ENCODE measurements at places on chromosomes 16 and 17.

GRCh38 chr17:36597866-36598777, 3.3 kb upstream of the MRM1 start:
- no peak for DNase-seq

DNA sequence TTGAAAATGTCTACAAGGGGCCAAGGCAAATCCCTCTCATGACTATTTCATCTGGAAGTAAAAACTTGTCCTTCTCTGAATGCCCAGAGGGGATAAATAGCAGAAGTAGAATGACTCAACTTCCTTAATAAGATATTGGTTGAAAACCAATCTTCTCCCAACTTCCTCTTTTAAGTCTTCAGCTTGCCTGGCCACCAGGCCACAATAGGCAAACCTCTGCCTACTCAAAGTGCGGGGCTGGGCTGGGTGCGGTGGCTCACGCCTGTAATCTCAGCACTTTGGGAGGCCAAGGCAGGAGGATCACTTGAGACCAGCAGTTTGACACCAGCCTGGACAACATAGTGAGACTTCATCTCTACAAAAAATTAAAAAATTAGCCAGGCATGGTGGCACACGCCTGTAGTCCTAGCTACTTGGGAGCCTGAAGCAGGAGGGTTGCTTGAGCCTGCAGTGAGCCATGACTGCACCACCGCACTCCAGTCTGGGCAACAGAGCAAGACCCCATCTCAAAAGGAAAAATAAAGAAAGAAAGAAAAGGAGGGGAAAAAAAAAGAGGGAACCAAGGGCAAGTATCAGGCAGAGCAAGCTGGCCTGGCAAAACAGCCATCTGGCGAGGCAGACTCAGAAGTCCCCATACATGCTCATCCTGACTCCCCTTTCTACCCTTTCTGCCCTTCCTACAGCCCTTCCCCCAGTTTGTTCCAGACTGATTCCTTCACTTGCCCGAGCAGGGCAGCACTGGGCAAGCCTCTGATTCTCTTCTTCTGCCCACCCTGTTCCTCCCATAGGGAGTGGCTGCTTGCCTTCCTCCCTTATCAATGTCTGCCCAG, 20.6 kb downstream of the MAP3K14 start:
- no peak for DNase-seq

DNA sequence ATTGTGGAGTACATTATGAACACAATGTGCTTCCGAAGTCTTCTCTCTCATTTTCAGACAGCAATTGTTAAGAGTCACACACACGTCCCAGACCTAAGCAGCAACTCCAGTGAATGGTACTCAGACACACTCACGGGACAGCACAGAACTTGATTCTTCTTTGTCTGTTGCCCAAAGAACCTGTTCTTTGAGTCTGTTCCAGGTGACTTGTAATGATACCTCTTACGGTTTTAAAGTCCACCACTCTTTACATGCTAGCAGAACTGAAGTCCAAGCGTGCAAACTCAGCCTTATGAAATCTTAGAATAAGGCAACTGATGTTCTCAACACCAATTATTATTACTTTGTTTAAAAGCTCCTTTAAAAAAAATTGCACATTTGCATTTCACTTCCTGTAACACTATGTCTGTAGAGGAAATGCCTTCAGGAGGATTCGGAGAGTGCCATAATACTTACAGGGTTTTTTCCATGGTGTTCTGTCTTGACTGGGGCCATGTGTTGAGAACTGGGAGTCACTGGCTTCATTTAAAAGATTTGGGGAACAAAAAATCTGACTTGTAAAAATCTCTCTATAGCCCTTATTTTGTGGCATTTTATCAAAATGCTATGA, 48.1 kb downstream of the MARF1 start:
- no peak for DNase-seq

- no peak for DNase-seq
Measured at GRCh38 chr17:55190748-55191147, 74.0 kb upstream of the HLF start.

DNA sequence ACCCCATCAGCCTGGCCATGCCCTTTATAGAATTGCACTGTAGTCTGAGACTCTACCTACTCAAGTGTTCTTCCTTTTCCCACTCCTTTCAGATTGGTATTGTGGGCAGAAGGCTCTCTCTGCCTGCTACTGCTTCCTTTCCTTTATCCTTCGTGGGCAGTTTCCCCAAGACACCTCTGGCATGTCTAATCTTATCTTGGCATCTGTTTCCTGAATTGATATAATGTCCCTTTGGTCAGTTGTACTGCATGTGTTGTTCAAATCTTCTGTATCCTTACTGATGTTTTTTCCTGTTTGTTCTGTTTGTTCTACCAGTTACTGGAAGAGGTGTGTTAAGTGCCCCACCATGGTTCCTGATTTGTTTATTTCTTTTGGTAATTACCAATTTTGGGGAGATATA, 29.5 kb upstream of the MSI2 start:
- DNase-seq, result no peak

- DNase-seq, result peak; percentile 15
Measured at GRCh38 chr16:86044241-86044671, 145.3 kb downstream of the IRF8 start.

DNA sequence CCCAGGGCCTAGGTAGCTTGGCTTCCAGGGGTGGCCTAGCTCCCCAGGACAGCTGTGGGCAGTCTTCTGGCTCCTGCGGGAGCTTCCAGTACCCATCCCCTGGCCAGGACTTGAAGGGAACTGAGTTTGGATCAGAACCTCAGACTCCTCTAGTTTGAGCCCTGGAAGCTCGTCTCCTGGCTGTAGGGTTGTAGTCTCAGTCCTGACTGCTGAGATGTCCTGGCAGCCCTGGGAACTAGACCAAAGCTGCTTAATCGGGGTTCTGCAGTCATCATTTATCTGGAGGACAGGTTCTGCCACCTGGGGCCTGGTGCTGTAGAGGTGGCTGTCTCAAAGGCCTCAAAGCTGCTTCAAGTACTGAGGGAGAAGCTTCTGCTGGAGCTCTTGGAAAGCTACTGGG, 163.7 kb downstream of the WSCD1 start:
- no peak for DNase-seq

GRCh38 chr16:78292844-78293380, 193.5 kb downstream of the WWOX start:
- DNase-seq, result no peak

DNA sequence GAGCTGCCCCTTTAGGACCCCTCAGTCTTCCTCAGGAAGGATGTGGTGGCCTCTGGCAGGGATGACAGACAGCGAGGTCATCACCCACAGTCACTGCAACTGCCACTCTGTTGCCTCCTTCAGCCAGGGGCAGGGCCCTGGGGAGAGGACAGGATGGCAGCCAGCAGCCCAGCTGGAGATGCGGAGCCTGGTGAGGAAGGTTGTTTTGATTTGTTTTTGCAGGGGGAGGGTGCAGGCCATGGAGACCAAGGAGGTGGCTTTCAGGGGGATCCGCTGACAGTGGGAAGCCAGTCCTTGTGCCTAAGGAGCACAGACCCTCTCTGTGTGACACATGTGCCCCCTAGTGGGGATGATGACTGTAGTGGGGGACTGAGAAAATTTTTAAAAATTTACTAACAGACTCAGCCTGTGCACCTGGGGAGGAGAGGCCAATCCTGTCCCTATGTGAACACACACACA, 7.4 kb downstream of the PRCD start:
- DNase-seq, result no peak

DNA sequence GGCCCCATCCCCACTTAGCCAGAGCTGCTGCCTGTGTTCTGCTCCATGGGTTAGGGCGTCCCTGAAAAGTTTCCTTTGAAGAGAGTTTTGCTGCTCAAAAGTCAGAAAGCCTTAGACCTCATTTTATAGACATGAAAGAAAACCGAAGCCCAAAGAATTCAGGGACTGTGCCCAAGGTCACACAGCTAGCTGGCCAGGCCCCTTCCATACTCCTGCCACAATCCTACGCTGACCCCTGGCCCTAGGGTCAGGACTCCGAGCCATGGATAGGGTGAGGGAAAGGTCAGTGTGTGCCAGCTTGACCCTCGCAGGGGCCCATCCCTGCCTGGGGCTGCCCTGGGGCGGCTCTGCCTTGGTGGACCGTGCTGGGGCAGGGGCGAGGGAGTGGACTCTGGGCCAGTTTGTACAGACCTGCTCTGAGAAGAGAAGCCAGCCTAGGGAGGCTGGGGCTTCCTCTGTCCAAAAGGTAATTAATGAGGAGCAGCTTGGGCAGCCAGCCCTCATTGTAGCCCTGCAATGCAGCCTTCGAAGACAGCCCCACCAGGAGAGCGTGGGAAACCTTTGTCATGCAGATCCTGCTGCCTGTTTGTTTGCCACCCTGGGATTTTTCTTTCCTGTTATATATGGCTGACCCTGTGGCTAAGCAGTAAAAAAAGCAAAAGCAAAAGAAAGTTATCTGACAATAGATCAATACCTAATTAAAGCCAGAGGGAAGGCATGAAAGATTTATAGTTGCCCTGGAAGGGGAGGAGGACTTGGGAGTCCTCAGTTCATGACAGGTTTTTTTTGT, 37.4 kb downstream of the RHBDL3 start:
- no peak for DNase-seq

- DNase-seq, result no peak
Measured at GRCh38 chr17:1606352-1606985, 22.2 kb downstream of the SLC43A2 start.

GRCh38 chr16:7967996-7968509, 622.3 kb downstream of the TMEM114 start:
- no peak for DNase-seq

DNA sequence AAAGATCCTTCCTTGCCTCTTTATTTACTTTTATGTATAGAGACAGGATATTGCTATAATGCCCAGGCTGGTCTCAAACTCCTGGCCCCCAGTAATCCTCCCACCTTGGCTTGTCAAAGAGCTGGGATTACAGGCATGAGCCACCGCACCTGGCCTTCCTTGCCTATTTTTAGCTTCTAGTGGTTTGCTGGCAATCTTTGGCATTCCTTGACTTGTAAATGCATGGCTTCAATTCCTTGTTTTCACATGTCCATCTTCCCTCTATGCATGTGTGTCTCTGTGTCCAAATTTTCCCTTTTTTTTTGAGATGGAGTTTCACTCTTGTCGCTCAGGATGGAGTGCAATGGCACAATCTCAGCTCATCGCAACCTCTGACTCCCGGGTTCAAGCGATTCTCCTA, 22.5 kb downstream of the HEXIM2 start:
- DNase-seq, result no peak

- no peak for DNase-seq
Measured at GRCh38 chr17:47252766-47253512, 688 bp upstream of the ITGB3 start.

DNA sequence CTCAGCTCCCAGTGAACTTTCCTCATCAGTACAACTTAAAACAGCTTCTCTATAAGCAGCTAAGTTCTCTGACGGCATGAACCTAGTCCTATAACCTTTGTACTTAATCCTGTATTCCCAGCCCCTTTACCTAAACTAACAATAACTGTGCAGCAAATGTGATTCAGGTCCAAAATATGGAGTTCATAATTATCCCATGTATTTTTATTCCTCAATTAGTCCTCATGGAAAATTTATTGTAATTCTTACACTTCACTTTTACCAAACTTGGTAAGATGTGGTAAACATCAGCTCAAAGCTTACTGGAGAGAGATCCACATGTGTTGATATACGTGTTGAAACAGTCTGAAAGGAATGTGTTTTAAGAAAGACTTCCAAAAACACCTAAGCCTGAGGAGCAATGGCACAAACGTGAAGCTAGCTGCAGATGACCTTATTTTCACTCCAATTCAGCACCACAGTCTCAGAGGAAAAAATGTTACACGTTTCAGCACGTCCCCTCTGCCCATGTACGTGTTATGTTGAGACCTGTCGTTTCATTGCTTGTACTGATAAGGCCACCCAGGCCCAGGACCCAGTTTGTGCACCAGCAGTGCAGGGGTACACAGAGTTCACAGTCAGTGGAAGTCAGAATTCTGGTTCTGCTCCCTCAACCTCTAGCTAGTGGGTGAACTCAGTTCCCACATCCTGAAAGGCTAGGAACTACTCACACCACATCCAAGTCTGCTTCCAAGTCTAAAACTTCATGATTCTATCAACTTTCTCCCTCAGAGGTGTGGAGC, 7.1 kb downstream of the USP31 start:
- no peak for DNase-seq

GRCh38 chr17:31452101-31452500, 60.6 kb downstream of the RAB11FIP4 start:
- no peak for DNase-seq

DNA sequence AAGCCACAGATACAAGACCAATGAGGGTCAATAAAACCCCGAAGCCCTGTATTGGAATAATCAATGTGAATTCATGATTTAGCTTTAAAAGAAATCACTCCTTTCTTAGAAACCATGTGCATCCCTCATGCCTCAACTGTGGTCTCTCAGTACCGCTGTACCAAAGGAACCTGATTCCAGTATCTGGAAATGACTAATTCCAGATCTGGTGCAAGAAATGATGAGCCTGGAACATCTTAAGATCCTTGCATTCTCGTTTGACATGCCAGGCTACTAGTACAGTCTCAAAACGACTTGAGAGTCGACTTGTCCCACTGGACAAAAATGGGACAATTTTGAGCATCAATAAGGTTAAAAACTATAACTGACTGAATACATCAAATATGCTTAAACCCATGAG, 21.2 kb downstream of the USP31 start:
- no peak for DNase-seq

DNA sequence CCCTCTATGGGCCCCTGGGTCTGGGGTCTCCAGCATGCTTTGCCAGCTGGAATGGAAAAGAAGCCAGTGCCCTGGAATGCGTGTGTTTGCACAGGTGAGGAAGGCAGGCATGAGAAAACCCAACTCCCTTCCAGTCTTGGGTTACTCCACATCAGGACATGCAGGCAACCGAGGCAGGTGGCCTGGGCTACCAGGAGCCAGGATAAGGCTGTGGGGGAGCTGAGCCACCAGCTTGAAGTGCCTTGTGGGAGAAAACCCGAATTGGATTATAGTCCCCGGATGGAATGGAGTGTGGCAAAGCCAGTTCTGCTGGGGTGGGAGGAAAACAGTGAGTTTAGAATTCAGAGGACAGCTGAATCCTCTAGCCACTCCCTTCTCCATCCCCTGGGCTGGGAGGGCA, 7.2 kb downstream of the SRCIN1 start:
- DNase-seq, result peak; percentile 41

DNA sequence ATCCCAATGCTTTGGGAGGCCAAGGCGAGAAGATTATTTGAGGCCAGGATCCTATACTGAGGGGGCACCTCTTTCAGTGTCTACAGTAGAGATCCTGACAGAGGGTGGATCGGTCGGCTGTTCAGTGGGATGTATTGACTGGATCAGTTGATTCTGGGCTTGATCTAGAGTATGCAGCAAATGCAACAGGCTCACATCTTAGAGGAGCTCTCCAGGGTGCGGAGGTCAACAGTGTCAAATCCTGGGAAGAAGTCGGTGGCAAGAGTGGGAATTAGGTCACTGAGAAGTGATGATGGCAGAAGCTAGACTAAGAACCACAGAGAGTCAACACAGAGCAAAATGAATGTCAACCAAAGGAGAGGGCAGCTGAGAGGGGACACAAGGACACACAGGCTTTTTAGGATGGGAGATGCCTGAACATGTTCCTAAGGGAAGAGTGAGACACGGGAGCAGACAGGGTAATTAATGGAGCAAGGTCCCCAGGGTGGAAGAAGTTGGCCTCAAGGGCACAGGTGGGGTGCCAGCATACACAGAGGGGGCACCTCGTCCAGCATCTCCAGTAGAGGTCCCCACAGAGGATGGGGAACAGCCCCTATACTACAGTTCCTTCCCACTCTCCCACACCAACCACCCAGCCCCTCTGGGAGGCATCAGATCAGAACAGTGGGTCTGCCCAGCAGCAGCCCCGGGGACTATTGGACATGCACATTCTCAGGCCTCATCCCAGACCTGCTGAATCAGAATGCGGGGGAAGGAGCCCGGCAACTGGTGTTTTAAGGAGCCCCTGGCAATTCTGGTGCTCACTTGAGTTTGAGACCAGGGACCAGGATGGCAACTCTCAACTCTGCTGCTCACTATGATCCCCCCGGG, 10.0 kb upstream of the CYTH1 start:
- no peak for DNase-seq

Data from astrocyte of the cerebellum (primary cell).